NCI-H1930 (cell line): ENCODE measurements at places on chromosomes 3 and 15.

DNA sequence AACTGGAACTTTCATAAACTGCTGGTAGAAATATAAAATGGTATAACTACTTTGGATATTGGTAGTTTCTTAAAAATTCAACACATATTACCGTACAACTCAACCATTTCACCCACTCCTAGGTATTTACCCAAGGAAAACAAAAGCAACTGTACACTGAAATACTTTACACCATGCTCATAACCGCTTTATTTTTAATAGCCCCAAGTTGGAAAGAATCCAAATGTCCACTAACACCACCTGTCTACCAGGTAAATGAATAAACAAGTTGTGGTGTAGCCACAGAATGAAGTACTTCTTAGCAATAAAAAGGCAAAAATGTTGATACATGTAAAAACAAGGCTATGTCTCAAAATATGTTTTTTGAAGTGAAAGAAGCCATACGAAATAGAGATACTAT, 215.9 kb upstream of the PEX5L start:
- no peak for DNase-seq

DNA sequence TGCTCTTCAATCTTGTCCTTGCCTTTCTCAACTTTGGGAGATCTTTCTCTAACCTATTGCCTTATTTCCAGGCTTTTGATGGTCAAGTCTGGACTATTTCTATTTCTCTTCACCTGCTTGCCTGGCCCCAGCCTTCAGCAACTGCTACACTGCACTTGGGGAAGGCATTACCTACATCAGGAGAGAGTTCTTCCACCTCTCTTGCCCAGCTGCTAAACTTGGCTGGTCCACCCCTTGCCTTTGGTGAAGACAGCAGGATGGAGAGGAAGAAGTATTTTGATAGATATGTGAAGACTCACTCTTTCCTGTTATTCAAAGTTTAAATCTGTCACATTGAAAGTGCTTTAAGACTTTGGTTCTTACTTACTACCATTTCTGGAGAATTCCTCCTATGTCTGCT, 574.8 kb downstream of the ZPLD1 start:
- DNase-seq: no peak

DNA sequence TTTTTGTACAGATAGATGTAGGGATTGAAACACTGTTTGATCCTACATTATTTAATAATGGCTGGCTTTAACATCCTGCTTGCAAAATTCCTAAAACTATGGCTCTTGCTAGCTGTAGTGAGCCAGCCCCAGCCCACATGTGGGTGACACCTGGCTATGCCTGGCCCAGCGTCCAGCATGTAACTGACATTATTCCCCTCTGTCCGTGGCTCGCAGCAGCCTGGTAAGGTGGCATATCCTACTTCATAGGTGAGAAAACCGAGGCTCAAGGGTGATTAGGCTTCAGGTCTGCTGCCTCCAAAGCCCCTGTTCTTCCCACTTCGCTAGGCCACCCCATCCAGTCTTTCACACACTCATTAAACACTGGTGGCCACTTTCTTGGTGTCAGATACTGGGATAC, 1.6 kb downstream of the CALML4 start:
- DNase-seq: no peak

- DNase-seq: no peak
Observed at GRCh38 chr3:106428565-106428994, 559.8 kb upstream of the CBLB start.

GRCh38 chr3:98565237-98565643, 28.2 kb downstream of the CPOX start:
- DNase-seq: no peak

GRCh38 chr3:69994919-69995318, 4.6 kb upstream of the SAMMSON start:
- no peak for DNase-seq

DNA sequence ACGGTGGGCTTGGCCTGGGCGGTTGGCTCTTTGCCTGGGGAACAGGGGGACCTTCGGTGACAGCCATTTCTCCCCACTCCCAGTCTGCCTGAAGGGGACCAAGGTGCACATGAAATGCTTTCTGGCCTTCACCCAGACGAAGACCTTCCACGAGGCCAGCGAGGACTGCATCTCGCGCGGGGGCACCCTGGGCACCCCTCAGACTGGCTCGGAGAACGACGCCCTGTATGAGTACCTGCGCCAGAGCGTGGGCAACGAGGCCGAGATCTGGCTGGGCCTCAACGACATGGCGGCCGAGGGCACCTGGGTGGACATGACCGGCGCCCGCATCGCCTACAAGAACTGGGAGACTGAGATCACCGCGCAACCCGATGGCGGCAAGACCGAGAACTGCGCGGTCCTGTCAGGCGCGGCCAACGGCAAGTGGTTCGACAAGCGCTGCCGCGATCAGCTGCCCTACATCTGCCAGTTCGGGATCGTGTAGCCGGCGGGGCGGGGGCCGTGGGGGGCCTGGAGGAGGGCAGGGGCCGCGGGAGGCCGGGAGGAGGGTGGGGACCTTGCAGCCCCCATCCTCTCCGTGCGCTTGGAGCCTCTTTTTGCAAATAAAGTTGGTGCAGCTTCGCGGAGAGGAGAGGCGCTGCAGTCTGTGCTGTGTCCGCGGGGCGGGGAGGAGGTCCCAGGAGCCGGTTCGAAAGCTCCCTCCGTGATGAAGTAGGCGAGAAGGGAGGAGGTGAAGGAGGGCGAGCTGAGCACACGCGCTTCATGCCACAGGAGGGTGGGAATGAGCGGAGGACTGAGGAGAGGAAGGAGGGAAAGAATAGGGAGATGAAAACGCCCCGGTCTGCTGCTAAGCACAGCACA, 9.6 kb downstream of the CLEC3B start:
- no peak for DNase-seq

DNA sequence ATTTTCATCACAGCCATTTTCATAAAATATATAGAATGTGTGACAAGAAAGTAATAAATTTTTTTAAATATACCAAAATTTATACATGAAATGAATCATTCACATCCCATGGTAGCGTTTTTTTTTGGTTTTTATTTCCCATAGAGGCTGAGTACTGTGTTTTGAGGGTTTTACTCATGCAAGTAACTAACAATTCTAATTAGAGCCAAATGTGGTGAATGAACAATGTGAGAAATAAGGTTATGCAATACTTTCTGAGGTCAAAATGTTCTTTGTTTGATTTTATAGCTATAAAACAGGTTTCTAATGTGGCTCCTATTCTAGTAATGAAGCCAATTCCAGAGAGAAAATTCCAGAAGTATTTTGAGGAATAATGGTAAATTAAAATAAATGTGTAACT, 386.8 kb downstream of the TBC1D5 start:
- no peak for DNase-seq

DNA sequence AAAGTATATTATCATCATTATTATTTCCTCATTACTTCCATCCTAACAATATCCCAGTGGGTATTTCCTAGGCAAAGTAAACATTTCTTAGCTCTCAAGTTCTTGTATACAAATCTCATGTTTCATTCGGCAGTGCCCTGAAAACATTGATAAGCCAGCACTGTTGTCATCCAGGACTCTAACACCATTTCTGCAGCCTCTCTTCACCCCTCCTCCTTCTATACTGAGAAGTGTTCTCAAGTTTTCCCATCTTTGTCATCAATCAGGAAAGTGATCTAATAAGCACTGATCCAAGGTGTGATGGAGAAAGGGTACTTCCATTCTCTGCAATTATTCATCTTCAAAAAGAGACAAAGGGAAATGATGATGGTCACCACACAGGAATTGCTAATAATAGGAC, 168.4 kb upstream of the CCDC54 start:
- DNase-seq: no peak

DNA sequence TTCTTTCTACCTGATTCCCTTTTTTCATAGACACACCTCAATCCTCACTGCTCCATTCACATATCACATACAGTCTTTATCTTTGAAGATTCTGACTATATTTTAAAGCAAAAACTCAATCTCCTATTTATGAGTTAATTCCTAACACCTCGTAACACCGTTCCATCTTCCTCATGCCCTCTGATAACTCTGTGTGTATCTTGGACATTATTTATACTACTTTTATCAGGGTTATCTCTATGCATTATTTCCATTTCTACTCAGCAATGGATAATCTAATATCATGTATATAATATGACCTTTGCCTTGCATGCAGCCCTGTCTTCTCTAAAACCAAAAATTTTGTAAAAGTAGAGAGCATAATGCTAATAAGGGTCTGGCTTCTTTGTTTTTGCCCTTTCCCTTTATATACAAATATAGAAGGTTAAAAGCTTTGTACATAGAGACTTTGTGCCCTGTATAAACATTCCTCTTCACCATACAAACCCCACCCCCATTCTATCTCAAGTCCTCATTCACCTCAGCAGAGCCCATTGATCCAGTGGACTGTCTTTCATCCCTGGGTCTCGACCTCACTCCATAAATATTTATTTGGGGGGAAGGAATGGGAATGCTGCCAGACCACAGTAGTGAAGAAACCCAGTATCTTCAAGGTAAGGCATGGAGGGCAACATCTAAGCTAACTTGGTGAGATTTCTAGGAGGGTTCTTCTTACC, 21.8 kb downstream of the TRIM42 start:
- no peak for DNase-seq

DNA sequence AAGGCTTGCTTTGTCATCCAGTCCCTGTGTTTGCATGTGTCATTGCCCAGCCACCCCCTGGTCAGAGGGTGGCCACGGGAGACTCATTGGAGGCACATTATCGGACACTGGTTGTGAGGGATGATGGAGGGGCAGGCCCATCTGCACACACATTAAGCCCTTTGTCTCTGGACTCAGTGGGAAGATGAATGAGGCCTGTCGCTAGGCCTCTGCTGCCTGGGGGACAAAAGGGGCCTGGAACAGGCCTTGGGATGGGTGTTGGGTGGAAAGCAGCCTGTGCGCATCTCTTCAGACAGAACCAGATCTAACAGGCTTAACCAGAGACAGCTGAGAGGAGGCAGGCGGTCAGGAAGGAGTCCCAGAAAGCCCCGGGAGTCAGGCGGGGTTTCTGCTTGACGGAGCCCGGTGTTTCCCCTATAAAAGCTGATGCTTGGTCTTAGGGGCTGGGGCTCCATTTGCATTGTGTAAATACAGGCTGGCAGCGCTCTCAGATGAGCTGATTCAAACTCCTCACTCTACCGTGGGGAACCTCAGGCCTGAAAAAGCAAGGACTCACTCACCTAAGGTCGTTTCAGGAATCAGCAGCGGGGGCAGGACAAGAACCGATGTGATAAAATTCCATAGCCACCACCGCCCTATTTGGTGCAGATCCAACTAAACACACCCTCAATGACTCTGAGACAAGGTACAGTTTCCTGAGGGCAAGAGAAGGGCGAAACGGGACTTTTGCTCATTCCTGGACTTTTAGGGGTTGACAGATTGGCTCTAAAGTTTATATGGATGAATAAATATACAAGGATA, 17.1 kb upstream of the SKIC8 start:
- no peak for DNase-seq

- no peak for DNase-seq
Observed at GRCh38 chr15:77818484-77819047, 185.9 kb upstream of the LINGO1 start.

DNA sequence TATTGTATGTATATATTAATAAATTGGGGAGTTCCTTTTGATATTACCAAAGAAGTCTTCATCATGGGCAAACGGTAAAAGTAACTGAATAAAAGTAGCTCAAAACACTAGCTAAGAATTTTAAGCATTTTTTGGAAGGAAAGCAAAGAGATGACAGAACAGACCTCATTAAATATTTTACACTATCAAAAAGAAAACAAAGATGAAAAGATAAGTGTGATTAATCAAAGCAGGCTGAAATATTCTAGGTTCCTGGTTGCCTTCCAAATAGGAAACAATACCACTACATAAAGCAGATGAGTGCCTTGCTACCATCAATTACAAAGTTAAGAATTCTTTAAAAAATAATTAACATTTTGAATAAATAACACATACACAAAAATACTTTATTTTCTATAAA, 3.6 kb downstream of the NKIRAS1 start:
- DNase-seq: no peak

DNA sequence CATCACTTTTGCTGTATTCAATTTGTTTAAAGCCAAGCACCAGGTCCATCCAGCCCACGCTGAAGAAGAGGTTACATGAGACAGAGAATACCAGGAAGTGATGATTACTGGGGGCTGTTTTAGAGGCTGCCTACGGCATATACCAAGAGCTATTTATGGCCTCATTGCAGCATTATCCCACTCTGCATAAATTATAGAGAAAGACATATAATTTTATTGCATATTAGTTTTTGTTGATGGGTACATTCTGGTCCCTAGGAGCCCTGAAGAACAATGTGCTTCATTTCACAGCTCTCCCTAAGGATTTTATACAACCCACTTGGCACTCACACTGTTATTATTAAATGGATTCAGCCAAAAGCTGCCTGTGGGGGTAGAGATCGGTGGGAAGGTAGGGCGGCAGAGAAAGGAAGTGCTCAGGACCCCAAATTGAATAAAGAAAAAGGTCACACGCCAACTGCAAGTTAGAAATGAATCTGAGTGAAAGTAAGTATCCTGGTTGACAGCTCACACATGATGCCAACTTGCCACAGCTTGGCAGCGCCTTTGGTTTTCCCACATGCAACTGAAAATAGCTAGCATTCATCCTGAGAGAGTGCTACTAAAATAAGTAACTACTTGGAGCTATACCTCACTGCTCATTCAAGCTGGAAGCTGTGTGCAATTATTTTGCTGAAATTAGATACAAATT, 73.7 kb downstream of the CCNL1 start:
- no peak for DNase-seq

- DNase-seq: no peak
Observed at GRCh38 chr15:67479781-67480505, 41.0 kb upstream of the C15orf61 start.

DNA sequence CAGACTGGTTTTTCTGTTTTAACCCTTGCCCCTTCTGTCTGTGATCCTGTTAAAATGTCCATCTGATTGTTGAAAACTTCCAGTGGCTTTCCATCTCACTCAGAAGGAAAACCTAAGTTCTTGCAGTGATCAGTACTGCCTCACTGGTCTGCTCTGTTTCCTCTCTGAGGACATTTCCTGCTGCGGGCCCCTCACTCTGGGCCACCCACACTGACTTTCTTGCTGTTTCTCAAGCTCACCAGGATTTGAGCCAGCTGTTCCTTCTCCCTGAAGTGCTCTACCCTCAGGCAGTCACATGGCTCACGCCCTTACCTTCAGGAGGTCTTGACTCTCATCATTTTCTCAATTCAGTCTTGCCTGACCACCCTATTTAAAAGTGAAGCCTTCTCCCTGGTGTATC, 1.8 kb downstream of the GRK7 start:
- no peak for DNase-seq

- DNase-seq: no peak
Observed at GRCh38 chr3:106206613-106207012, 337.8 kb upstream of the CBLB start.

- no peak for DNase-seq
Observed at GRCh38 chr3:47884603-47885002, 81.7 kb downstream of the DHX30 start.

DNA sequence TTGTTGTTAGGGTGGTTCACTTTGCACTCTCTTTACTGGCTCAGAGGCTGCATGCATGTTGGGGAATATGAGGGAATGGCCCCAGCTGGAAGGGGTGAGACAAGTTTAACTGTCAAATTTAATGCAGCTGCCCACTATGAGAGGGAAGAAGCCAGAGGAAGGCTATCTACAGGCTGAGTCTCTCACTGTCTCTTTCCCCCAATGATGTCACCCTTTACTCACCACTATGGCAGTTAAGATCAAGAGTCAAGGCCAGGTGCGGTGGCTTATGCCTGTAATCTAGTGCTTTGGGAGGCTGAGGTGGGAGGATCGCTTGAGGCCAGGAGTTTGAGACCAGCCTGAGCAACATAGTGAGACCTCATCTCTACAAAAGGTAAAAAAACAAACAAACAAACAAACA, 12.2 kb upstream of the RBMS3 start:
- no peak for DNase-seq
